ENCODE measurements at places on chromosomes 5 and 9. TPM values are rescaled to one million over a fixed set of nuclear protein-coding genes. Genes with fewer than 3 reads are reported as not detected.

GRCh38 chr9:122991370-122991830, 42.1 kb upstream of the GPR21 start:
- H3K27me3 ChIP-seq, result no peaks in the 10 kb centered on the region
- H3K36me3 ChIP-seq, result peaks cover 6% of the 10 kb centered on the region
- no peak overlapping the region for H3K4me3 ChIP-seq

- no peaks in the 10 kb centered on the region for H3K4me1 ChIP-seq
- H3K36me3 ChIP-seq, result no peaks in the 10 kb centered on the region
- DNase-seq, result no peak
- no peaks in the 10 kb centered on the region for H3K27me3 ChIP-seq
Measured at GRCh38 chr5:3511934-3512333, 83.7 kb upstream of the IRX1 start.

DNA sequence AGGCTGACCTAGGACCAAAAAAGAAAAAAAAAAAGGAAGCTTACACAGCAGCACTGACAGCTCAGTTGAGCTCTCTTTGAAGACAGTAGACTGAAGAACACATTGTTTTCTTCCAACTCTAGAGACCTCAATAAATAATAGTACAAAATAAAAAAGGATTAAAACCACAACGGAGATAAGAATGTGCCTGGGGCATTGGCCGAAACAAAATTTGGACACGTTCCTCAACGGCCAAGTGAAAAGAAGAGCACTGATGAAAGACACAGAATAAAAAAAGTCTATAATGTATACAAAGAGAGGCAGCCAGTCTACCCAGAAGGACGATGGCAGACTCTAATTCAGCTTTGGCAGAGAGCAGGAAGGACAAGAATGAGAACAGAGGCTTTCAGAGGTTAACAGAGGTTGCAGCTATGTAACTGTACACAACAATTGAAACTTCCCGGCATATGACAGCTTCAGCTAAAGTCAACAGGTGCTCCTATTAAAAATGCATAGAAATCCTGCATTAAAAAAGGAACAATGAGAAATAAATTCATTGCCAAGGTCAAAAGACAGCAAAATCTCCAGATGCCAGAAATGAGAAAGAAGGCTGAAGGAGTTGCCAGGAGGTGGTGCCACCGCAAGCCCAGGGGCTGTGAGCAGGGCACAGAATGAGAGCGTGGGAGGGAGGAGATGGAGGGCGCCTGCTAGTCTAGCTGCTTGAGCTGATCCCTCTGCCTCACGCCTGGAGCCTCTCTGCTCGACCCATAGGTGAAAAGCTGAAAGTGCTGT, 113.9 kb downstream of the DCP2 start:
- no peaks in the 10 kb centered on the region for H3K36me3 ChIP-seq
- H3K4me3 ChIP-seq, result no peak overlapping the region
- DNase-seq, result peak; percentile 64
- H3K27me3 ChIP-seq, result no peaks in the 10 kb centered on the region

DNA sequence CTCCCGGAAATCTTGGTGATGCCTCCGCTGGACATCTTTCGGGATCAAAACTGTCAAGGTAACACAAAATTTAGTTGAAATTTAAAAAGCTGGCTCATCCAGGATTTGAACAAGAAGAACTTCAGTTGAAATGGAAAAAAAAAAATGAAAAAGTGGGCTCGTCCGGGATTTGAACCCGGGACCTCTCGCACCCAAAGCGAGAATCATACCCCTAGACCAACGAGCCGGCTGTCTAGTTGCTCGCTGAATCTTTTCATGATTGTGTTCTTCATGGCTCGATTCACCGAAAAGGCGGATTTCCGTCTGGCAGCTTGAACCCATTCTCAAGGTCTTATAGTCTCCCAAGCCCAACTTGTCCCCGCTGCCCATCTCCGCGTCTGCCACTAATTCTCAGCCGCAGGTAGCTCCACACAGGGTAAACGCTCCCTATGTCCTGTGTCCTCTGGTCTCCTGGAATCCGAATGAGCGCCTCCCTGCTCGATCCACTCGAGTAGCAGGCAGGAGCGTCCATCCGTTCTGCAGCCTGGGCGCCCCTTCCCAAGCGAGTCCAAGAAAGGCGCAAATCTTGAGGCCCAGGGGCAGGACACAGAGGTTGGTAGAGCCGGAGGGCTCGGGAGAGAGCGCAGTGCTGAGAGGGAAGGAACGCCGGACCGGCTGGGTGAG, 16.2 kb downstream of the TRIM7 start:
- H3K27ac ChIP-seq, result peak overlapping the region; percentile 97
- DNase-seq, result peak; percentile 86
- peak overlapping the region; percentile 91 for H3K4me3 ChIP-seq
- peaks cover 2% of the 10 kb centered on the region for H3K27me3 ChIP-seq
- peaks cover 9% of the 10 kb centered on the region for H3K36me3 ChIP-seq

Gene ELAVL2
- not detected for total RNA-seq

GRCh38 chr9:116547729-116548426, 139.2 kb upstream of the TRIM32 start:
- peaks cover 4% of the 10 kb centered on the region for H3K4me1 ChIP-seq
- no peak for DNase-seq
- no peak overlapping the region for H3K27ac ChIP-seq
- peaks cover 2% of the 10 kb centered on the region for H3K36me3 ChIP-seq
- no peaks in the 10 kb centered on the region for H3K27me3 ChIP-seq

Gene ACOT12
- not detected for total RNA-seq

GRCh38 chr5:6667648-6668047, 34.4 kb downstream of the SRD5A1 start:
- H3K4me1 ChIP-seq, result no peaks in the 10 kb centered on the region
- peaks cover 20% of the 10 kb centered on the region for H3K36me3 ChIP-seq
- H3K4me3 ChIP-seq, result no peak overlapping the region
- H3K27ac ChIP-seq, result no peak overlapping the region

Data from activated CD8-positive, alpha-beta T cell treated with anti-CD3 and anti-CD28 coated beads for 36 hours (primary cell).